ENCODE measurements at places on chromosomes 3 and 15. TPM values are rescaled to one million over a fixed set of nuclear protein-coding genes. Genes with fewer than 3 reads are reported as not detected.

GRCh38 chr3:85316252-85316651 lies 357.5 kb downstream of the CADM2 start:
- no peak for DNase-seq

GRCh38 chr3:189513281-189514117 lies 117.7 kb upstream of the TP63 start:
- no peak for DNase-seq

DNA sequence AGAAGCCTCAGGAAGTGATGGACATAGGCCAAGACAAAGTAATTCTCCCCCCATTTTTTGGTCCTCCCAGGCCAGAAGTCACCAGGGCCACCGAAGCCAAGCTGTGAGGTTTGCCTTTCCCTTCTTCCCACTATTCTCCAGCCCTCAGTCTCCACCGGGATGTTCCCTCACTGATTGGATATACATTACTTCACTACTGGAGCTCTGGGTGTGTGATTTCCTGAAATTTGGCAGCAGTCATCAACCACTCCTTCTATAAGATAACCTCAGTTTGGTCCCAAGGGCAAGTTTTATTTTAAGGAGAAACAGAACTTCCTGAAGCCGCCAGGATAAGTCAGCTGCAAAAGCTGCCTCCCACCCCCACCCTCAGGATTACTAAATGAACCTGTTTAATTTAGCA lies 11.3 kb downstream of the SLCO2A1 start:
- no peak for DNase-seq

GRCh38 chr3:107498646-107499045 lies 24.1 kb upstream of the BBX start:
- no peak for DNase-seq

DNA sequence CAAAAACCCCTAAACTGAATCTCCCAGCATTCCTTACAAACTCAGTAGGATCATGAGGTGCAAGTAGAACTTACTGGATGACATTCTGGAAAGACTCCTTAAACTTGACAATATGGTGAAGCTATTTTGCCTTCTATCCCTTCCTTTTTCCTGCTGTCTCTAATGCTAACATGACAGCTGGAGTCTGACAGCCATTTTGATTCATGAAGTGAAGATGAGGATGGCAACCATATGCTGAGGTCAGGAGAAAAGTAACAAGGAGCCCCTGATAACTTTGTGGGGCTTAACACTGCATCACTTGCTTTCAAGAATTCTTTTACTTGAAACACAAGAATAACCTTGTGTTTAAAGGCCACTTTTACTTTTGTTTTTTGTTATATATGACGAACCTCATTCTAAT lies 15.0 kb upstream of the NEK10 start:
- DNase-seq: no peak

GRCh38 chr3:60555686-60556354 lies 695.4 kb downstream of the FHIT start:
- no peak for DNase-seq

DNA sequence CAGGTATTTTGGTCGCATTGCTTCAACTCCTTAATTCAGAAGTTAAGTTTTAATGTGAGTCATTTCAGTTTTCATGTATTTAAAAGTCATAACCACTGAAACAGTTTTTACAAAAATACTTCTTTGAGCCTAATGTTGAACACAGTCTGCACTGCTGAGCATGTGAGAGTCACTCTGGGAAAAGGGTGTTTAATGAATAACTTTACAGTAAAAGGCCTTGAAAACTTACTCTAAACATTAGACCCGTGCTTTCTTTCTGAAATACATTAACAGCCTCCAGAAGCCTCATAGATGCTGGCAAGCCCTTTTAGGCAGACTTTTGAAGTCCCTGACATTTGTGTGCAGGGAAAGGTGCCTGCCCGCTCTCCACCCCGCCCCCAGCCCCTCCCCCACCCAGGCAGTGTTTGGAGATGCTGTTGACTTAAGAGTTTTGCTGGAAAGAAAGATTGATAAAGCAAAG lies 68.9 kb upstream of the NR2F2 start:
- no peak for DNase-seq

The APH1B gene
- 25.0 TPM for total RNA-seq

The TNNC1 gene
- not detected for total RNA-seq

The GHSR gene
- total RNA-seq: not detected

The CD80 gene
- 1.3 TPM for total RNA-seq

The ROBO1 gene
- total RNA-seq: 7.1 TPM
